Pulmonary artery endothelial cell (primary cell): ENCODE measurements at places on chromosomes 12 and 14. TPM values are rescaled to one million over a fixed set of nuclear protein-coding genes. Genes with fewer than 3 reads are reported as not detected.

AKAP5 gene
- total RNA-seq: 0.53 and 0.63 TPM in 2 replicates

TAS2R9 gene
- total RNA-seq: not detected in 2 replicates

- no peak for DNase-seq
These were observed 91.9 kb downstream of the RAD52 start for GRCh38 chr12:857611-858010.

GRCh38 chr14:55771242-55771981 is 191.4 kb downstream of the KTN1 start:
- DNase-seq: no peak

- no peak for DNase-seq
These were observed 242.7 kb upstream of the SFSWAP start for GRCh38 chr12:131468206-131468605.

C12orf50 gene
- 0.07 TPM in 1 of 2 replicates, not detected in the other for total RNA-seq

GRCh38 chr12:104998423-104999346 is 12.6 kb downstream of the NOPCHAP1 start:
- DNase-seq: no peak

- DNase-seq: no peak
These were observed 5.8 kb upstream of the NRXN3 start for GRCh38 chr14:78164226-78164853.
